ENCODE measurements at places on chromosomes 7 and 10. TPM values are rescaled to one million over a fixed set of nuclear protein-coding genes. Genes with fewer than 3 reads are reported as not detected.

The LRRC17 gene
- total RNA-seq: 2.6 TPM

GRCh38 chr10:128568041-128568440, 441.8 kb upstream of the MKI67 start:
- no peak for DNase-seq

- DNase-seq: peak; percentile 87
Observed at GRCh38 chr7:30475580-30475979, 3.0 kb downstream of the NOD1 start.

The ANKRD30A gene
- total RNA-seq: not detected

GRCh38 chr7:36851382-36851781, 127.1 kb upstream of the AOAH start:
- no peak for DNase-seq

DNA sequence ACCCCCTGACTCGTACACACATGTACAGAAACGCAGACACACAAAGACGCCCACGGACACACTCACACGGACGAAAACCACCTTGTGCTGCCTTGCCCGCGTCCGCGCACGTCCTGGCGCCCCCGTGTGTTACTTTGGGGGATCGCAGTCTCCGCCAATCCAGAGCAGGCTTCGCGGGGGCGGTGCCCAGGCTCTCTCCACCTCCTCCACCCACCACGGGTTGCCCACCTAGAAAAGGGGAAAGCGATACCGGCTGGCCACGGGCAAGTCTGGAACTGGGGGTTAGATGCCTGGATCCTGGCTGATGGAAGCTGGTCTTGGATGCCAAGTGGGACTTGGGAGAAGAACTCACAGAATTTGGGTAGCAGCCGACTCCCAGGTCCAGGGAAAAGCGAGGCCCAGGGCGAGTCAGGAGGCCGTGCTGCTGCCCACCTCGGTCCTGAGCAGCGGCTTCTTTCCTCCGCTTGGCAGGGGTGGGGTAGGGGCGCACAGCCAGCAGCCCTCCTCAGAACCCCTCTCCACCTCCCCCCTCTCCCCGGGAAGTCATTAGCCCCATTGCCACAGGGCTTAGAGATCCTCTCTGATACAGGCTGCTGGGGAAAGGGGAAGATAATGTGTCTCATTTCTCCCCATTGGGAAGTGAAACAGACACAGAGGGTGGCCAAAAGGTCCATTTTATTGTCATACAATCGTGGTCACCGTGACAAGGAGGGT, 4.6 kb upstream of the VGF start:
- no peak for DNase-seq

The TMEM273 gene
- total RNA-seq: not detected

Data from renal cortical epithelial cell (primary cell).